ENCODE measurements at places on chromosomes 3 and 15.

DNA sequence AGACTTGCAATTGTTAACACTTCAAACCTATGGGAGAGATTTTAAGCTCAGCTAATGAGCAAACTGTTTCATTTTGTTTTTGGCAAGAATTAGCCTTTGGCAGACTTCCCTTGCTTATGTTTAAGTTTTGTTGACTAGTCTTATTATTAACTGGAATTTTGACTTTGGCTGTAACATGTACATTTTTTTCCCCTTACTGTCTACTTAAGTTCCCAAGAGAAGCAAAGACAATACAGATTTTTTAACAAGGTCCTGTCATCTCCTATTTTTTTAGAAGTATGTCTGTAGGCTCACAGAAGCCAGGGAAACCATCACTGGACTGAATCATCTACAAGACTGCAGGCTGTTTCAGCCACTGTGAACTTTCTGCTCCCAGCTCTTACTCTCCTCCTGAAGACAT lies 74.3 kb downstream of the DGKG start:
- no peak for DNase-seq

GRCh38 chr3:16385151-16385550 lies 120.1 kb downstream of the OXNAD1 start:
- no peak for DNase-seq

DNA sequence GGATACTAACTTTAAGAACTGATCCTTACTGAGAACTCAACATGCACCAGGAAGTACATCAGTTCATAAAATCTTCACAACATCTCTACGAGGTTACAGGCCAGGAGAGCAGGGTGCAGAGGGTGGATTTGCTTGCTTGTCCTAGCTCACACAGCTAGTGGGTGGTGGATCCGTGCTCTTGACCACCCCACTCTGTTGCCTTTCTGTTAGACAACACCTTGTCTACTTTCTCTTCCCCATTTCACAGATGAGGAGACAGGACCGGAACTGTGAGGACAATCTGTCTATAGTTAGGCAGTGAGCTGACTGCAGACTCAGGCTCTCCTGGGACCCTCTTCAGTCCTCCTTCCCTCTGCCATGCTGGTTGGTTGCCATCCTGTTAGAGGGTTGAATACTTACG lies 221.7 kb upstream of the TLE3 start:
- no peak for DNase-seq

DNA sequence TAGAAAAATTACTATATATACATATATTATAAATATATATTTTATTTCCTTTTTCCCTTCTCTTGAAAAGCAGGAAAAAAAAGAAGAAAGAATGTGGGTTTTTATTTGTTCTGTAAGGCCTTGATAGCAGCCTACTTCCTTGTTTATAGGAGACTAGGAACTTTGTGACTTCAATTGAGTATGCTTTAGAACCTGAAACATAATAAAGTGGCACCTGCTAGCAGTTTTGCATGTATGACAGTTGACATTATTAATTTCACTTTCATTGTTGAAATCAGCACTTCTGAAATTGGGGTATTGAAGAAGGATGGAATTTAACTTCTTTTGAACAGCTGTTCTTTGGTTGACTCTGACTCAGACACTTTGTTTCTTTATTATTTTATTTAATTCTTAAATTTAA lies 56.9 kb downstream of the GLCE start:
- no peak for DNase-seq

- DNase-seq = peak; percentile 65
These were observed 26.2 kb downstream of the POLR2M start for GRCh38 chr15:57732526-57733331.

GRCh38 chr15:52857937-52858781 lies 68.0 kb upstream of the ONECUT1 start:
- no peak for DNase-seq

- no peak for DNase-seq
These were observed 70.1 kb downstream of the TRAK1 start for GRCh38 chr3:42161050-42161935.

GRCh38 chr15:45747426-45747825 lies 112.6 kb downstream of the SQOR start:
- DNase-seq = no peak

- DNase-seq = no peak
These were observed 7.0 kb downstream of the SCAPER start for GRCh38 chr15:76898102-76898501.

- DNase-seq = no peak
These were observed 2.7 kb downstream of the MLF1 start for GRCh38 chr3:158573714-158574113.

GRCh38 chr3:24006-24405 lies 172.6 kb upstream of the CHL1 start:
- DNase-seq = no peak

DNA sequence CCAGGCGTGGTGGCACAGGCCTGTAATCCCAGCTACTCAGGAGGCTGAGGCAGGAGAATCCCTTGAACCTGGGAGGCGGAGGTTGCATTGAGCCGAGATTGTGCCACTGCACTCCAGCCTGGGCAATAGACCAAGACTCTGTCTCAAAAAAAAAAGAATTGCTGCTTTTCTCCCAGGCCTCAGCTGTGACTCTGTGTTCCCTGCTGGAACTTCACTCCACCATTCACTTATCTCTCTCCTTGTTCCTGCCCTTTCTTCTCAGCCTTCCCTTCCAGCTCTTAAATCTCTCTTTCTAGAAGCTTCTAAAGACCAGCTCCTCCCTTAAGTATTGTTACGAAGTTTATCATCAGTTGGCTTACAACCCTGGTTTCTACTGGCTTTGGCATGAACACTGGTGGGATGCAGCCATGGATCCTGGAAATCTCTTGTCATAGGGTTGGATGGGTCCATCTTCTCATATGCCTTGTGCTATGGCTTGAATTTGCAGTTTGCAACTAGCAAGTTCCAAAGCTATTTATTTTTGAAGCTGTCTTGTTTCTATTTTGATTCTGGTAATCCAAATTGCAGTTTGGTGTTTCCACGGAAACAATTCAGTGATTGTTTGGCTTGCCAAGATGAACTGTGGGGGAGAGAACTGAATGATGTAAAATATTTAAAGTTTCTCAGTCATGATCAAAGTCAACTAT lies 10.5 kb downstream of the C3orf62 start:
- no peak for DNase-seq

GRCh38 chr3:37925157-37925556 lies 63.5 kb downstream of the CTDSPL start:
- DNase-seq = no peak

DNA sequence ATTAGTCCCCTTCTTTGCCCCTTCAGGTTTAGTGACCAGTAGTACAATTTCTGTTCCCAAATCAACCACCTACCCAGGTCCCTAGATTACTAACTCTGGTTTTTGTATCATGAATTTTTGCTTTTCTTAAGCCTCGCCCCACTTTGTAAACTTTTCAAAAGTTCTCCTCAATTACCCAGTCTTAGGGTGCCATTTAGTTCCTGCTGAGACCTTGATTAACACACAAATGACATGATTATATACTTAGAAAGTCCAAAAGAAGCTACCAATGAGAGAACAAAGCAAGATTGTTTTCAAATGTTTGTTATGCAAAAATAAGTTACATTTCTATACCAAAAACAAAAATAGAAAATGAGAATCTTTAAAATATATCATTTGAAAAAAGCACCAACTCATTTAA lies 594.4 kb downstream of the SQOR start:
- no peak for DNase-seq

- no peak for DNase-seq
These were observed 4.8 kb downstream of the SECISBP2L start for GRCh38 chr15:49041426-49041825.

DNA sequence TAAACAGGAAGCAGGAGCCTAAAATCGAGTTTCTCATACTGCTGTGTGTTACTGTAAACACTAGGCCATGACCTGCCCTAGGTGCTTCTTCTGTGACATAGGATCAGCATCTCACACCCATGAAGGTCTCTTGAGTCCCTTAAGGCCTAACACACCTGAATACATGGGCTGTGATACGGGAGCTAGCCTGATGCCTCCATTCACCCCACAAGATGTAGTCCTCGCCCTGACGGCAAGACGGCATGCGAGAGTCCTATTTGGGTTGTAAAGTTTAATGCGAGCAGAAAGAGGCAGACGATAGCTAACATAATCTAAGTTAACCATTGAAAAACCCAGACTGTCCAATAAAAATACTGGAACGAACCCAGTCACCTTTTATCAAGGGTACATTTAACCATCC lies 241.1 kb upstream of the ICE2 start:
- no peak for DNase-seq

- no peak for DNase-seq
These were observed 23.0 kb downstream of the SUCNR1 start for GRCh38 chr3:151896246-151897012.

GRCh38 chr3:110808630-110809029 lies 263.0 kb upstream of the NECTIN3 start:
- no peak for DNase-seq

- DNase-seq = no peak
These were observed 17.2 kb downstream of the CPN2 start for GRCh38 chr3:194333981-194334320.

DNA sequence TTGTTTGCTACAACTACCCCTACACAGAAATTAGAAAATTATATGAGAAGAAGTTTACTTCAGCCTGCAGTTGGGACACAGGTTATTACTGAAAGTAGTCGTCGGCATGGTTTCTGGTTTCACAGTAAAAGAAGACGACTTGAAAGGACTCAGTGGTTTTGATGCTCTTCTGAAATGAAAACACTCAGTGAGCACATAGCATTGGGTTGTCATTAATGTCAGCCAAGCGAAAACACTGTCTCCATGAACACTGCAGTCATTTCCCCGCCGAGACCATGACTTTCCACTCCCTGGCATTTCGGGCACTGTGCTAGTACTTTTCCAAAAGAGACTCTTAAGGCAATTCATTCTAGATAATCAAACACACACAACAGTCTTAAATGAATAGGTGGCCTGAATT lies 69.2 kb upstream of the ICE2 start:
- DNase-seq = no peak

DNA sequence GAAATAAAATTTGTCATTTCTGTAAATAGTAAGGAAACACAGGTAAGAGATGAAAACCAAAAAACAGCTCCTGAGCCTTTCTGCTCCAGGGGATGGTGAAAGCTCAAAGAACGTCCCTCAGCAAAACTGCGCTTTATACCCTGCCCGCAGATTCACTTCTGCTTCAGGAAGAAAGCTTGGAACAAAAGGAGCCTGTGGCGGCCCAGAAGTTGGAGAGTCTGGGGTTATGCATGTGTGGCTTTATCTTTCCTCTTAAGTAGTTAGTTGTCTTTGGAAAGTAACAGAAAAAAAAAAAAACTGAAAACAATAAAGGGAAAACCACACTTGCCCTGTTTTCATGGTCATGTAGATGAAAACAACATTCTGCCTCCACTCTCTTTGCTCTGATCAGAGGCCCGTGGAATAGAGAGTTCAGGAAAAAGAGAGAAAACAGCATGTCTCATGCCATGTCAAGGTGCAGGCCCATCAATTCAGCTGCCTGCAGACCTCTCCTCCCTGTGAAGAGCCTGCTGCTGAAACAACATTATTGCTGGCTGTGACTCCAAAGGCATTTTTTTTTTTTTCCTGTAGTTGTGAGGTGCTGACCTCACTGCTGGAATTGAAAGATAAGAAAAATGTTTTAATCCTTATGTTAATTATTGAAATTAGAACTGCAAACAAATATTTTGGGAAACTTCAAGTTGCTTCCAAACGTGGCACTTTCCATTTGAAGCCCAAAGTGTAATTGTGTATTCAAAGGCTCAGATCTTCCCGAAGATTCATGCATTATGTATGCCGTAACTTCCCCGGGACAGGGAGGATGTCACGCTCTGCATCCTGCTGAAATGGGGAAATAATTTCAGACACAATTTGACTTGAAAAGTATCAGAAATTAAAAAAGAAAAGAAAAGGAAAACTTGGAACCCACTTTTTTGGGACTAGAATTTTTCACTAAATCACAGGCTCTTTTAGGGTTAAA lies 108.4 kb upstream of the ZNF385D start:
- DNase-seq = no peak

DNA sequence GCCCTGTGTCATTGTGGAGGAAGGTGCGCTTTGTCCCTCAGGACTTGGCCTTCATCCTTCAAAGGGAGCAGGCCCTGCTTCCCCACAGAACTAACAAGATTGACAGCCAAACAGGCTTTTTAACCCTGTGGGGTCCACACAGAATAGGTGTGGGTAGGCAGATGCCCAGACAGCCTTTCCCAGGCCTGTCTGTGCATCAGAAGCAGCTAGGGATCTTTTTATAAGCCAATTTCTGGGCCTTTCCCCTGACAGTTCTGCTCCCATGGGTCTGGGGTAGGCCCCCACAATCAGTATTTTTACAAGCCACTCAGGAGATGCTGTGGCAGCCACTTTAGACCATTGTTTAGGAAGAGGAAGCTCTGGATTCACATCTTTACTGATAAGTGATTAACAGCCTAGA lies 69.2 kb downstream of the MRPL46 start:
- no peak for DNase-seq

- DNase-seq = no peak
These were observed 48.3 kb downstream of the GABRB3 start for GRCh38 chr15:26724381-26725150.

- no peak for DNase-seq
These were observed 369.4 kb downstream of the MAGI1 start for GRCh38 chr3:65669163-65669875.

DNA sequence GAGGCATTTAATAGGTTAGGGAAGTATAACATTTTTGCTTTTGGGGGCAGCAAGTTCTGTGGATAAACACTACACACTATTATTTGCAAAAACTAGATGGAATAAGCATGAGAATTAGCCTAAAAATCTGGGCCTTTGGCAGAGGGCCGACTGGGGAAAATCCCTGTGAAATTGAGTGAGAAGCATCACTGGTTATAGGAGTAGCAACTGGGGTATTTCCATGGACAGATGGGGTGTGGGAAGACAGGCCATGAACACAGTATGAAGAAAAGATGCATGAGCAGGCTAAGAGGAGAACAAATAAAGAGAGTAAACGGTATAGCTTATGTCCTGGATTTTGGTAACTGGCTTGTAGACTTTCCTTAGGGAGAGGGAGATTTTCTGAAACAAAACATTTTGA lies 32.9 kb upstream of the CSPG5 start:
- no peak for DNase-seq

GRCh38 chr3:82294609-82295008 lies 533.2 kb upstream of the GBE1 start:
- DNase-seq = no peak

DNA sequence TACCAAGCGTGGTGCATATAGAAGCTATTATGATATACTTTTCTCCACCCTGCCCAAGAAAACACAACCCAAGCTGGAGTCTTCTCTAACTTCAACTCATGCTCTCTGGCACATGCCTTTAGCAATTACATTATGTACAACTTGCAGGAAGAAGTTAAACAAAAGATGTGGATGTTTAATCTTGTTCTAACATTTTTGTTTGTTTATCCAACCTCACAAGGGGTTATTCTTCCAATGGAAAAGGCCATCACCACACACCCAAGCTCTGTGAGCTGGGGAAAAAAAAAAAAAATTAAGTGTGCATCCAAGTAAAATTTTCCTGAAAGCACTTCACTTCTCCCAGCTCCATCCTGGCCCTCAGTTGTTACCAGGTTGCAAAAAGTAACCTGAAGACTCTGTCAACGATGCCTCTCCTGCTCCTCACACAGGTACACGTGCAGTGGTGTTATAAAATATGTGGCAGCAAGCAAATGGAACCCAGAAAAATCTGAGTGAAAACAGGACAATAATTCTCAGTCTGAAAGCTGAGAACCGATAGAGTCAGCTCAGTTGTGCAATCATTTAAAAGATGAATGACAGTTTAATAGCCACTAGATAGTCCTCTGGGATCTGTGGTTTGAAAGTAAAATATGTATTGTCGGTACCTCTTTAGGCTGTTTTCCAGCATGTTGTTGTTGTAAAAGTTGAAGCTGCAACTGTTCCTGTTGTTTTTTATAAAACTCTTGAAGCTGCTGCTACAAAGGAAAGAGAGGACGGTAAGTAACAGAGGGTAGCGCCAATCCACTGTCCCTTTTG lies 531.4 kb downstream of the FOXP1 start:
- no peak for DNase-seq

- no peak for DNase-seq
These were observed 40.5 kb downstream of the POLQ start for GRCh38 chr3:121505256-121505655.
